ENCODE measurements at places on chromosomes 11 and 22.

DNA sequence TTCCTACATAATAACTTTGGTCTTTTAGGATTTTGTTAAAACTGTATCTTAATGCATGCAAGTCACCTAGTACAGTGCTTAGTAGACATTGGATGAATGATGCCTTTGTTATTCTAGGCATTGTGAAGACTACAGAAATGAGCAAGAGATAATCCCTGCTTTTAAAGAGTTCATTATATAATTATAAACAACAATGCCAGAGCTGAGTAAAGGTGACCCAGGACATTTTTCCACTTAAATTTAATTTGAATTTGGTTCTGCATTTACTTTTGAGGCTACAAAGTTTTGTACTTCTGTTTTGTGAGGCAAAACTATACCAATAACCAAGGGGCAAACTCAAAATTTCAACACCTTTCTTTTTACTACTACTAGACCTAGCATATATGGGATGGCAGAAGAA is 182.0 kb upstream of the SESN3 start:
- H3K27ac ChIP-seq = no peak overlapping the region
- no peaks in the 10 kb centered on the region for H3K27me3 ChIP-seq
- H3K36me3 ChIP-seq = no peaks in the 10 kb centered on the region
- DNase-seq = no peak
- H3K4me1 ChIP-seq = no peaks in the 10 kb centered on the region
- H3K4me3 ChIP-seq = no peak overlapping the region

- no peak for DNase-seq
- no peak overlapping the region for H3K4me3 ChIP-seq
- H3K36me3 ChIP-seq = no peaks in the 10 kb centered on the region
- peaks cover 24% of the 10 kb centered on the region for H3K4me1 ChIP-seq
- H3K27me3 ChIP-seq = no peaks in the 10 kb centered on the region
Measured at GRCh38 chr11:47645500-47645899, 3.1 kb upstream of the MTCH2 start.

GRCh38 chr11:132260636-132261035 is 890.2 kb downstream of the NTM start:
- H3K36me3 ChIP-seq = no peaks in the 10 kb centered on the region
- no peaks in the 10 kb centered on the region for H3K4me1 ChIP-seq
- no peak overlapping the region for H3K27ac ChIP-seq

GRCh38 chr11:2943711-2944118 is 14.5 kb upstream of the PHLDA2 start:
- peaks cover 32% of the 10 kb centered on the region for H3K4me1 ChIP-seq
- H3K27me3 ChIP-seq = no peaks in the 10 kb centered on the region
- H3K4me3 ChIP-seq = no peak overlapping the region
- no peak overlapping the region for H3K27ac ChIP-seq
- peaks cover 3% of the 10 kb centered on the region for H3K36me3 ChIP-seq

- H3K4me3 ChIP-seq = no peak overlapping the region
- DNase-seq = no peak
- no peaks in the 10 kb centered on the region for H3K36me3 ChIP-seq
- no peaks in the 10 kb centered on the region for H3K4me1 ChIP-seq
Measured at GRCh38 chr11:15318814-15319213, 204.1 kb downstream of the INSC start.

DNA sequence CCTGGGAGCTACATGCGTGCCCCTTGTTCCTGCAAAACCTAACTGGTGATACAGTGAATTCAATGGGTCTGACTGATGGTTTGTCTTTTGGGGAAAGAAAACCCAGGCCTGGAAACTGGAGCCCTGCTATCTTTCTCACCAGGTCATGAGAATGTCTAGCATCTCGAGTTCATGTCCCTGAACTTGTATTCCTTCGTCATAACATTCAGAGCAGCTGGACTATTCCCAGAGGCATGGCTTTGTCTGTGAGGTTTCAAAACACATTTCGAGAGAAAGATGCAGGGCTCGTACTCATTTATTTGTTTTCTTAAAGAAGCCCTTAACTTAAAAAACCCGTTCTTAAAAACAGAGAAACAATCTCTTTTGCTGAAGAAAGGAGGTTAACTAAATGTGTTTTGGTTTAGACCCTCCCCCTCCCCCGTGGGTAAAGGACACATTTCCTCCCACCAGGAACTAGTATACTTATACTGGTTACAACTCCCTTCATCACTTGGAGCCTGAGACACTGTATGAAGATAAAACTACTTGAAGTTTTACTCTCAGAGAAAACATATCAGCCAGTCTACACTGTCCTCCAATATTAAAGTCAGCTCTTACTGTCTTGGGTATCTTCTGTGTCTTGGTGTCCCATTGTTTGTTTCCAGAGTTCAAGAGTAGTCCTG is 43.2 kb downstream of the ME3 start:
- no peaks in the 10 kb centered on the region for H3K27me3 ChIP-seq
- no peak for DNase-seq
- H3K36me3 ChIP-seq = no peaks in the 10 kb centered on the region
- H3K27ac ChIP-seq = peak overlapping the region; percentile 75

Measured in thoracic aorta (tissue), 2 donors.